ENCODE measurements at places on chromosomes 4 and X.

- no peak for DNase-seq
Measured at GRCh38 chr4:95394752-95395306, 153.9 kb downstream of the UNC5C start.

DNA sequence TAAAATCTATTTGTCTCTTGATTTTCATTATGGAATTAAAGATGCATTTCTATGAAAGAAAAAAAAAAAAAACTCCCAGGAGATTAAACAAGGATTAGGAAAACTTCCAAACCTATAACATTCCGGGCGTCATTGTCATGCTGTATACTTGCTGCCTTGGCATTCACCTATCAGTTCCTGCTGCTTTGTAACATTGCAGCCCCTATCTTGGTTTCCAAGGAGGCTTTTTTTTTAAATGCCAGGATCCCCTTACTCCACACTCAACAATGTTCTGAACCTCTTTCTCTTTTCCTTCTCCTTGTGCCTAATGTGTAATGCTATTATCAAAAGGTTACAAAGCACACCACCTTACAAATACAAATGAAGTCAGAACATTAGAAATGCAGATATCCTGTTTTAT is 20.5 kb upstream of the BEND4 start:
- DNase-seq = no peak

DNA sequence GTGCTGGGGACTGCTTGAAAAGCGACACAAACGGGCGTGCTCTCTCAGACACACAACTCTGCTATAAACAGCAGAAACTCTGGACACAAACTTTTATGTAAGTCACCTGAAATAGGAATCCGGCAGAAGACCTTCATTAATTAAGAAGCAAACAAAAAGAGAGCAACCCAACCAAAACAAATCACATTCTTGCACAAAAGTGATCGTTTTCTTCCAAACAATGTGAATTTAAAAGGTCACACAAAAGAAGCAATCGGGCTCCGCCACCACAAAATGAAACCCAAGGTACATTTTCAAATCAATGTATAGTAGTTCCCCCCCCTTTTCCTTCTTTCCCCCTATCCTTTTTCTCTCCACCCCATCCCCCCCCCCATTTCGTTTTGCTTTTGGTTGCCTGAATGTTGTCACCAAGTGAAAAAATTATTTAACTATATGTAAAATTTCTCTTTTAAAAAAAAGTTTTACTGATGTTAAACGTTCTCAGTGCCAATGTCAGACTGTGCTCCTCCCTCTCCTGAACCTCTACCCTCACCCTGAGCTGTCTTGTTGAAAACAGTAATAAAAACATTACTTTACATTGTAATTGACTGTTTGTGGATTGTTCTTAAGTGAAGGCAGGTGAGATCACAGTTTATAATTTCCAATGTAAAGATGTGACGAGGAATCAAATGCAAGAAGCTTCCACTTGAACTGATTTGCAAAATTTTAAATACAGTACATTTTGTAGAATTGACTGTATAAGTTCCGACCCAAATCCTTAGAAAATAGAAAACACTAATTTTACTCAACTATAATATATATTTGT is 2.4 kb downstream of the MAB21L2 start:
- no peak for DNase-seq

- no peak for DNase-seq
Measured at GRCh38 chrX:64580035-64580434, 184.8 kb upstream of the MTMR8 start.

DNA sequence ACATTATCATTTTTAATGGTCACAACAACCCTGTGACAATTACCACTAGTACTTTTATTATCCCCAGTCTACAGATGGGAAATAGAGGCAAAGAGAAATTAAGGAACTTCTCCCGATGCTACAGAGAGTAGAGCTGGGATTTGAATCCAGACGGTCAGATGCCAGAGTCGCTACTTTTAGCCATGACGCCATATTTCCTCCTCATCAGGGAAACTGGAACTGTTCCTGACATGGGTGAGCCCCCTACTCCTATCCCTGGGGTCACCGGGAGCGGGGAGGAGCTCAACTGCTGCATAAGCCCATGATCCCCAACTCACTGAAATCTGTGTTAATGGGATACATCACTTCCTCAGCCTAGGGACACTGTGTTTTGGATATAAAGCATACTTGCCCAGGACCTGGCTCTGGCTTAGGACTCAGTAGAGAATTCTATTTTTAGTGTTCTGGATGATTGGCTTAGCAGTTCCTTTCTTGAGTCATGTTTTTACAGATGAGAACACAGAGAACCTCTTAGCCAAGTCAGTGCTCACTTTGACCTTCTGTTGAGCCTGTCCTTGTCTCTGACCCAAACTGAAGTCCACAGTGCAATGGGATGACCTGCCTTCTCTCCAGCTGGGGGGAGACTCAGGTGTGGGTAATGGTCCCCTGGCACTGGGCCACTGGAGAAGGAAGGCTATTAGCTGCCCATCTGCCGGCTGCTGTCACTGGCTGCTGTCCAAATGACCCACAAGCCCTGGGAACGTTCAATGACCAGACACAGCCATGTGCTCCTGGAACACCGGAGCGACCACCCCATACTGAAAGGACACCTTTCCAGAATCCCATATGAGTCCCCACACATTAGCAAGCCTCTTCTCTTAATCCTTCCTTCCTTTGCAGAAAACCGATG is 90.8 kb upstream of the SHISA3 start:
- DNase-seq = no peak

GRCh38 chr4:161841759-161842158 is 322.0 kb downstream of the FSTL5 start:
- no peak for DNase-seq

- no peak for DNase-seq
Measured at GRCh38 chrX:147173594-147173993, 359.1 kb upstream of the CXorf51A start.

GRCh38 chr4:108052558-108053120 is 63.0 kb downstream of the HADH start:
- DNase-seq = no peak

DNA sequence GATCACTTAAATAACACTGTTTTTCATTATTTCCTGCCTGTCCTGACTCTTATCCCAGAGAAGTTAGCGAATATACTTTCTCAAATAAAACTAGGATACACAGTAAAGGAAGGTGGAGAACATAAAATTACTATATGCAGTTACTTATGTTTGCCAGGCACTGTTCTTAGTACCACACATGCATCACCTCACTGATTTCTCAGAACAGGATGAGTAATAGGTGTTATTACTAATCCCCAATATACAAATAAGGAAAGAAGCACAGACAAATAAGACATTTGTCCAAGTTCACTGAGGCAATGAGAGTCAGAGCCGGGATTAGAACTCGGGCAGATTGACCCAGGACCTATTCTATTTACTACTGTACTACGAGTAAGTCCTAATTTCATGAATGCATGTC is 91.7 kb downstream of the CORIN start:
- no peak for DNase-seq

DNA sequence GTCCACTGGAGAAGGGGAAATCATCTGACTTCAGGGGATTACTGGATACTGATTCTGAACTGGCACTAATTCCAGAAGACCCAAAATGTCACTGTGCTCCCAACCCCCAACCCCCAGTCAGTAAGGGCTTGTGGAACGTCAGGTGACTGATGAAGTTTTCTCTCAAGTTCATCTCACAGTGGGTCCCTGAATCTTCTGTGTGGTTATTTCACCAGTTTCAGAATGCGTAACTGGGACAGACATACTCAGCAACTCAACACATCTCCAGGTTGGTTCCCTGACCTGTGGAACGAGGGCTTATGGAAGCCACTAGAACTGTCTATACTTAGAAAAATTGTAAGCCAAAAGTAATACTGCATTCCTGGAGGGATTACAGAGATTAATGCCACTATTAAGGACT is 45.3 kb downstream of the DDX60L start:
- DNase-seq = no peak

DNA sequence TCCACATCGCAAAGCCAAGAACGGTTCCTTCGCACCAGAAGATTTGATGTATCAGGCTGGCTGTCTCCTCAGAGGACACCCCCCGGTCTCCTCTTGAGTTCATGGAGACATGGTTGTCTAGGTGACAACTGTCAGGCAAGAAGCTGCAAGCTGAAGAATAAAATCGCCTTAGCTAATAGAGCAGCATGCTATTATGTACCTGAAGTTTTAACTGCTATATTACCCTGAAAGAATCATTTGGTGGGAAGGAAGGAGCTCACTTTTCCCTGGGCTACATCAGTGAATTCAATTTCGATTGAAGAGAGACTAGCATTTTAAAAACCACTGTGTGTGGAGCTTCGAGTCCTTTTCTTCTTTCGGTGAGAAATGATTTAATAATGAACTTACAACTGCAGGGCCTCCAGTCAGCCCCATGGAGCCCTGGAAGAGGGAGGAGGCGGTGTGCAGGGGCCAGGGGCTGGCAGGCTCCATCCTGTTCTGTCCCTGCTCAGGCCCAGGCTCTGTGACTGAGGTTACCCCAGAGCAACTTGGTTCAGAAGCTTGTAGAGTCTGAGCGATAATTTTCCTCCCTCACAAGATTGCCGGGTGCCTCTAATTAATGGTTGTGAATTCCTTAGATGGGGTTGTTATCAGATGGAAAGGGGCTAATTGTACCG is 191.3 kb downstream of the MID1IP1 start:
- no peak for DNase-seq

DNA sequence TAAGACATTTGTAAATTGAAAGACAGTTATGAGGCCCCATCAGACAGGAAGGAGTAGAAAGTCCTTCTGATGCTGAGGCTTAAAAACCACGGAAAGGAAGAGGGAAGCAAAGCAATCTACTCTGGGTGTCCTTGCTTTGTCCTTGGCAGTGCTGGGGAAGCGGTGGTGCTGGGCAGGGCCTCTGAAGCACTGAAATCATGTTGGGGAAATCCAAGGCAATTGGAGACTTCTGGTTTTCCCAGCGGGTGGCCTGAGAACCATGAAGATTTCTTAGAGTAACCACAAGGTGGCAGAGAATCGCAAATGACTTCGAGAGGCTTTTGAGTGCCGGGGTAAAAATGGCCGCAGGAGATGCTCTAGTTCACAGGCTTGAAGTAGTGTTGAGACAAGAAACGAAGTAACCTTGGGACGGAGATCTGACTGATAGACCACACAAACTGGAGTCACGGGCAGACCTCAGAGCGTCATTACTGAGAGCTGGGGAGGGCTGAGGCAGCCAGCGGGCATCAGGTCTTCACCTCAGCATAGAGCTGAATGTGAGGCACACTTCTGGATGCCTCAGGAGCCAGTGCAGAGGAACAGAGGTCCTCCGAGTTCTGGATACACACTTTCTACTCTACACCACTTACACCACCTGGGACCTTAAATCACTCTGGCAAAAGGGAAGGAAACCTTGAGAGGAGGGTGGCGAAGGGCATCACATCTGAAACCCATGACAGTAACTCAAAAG is 130.7 kb upstream of the GPRIN3 start:
- DNase-seq = peak; percentile 22

- no peak for DNase-seq
Measured at GRCh38 chr4:56261027-56261426, 126.3 kb downstream of the AASDH start.

DNA sequence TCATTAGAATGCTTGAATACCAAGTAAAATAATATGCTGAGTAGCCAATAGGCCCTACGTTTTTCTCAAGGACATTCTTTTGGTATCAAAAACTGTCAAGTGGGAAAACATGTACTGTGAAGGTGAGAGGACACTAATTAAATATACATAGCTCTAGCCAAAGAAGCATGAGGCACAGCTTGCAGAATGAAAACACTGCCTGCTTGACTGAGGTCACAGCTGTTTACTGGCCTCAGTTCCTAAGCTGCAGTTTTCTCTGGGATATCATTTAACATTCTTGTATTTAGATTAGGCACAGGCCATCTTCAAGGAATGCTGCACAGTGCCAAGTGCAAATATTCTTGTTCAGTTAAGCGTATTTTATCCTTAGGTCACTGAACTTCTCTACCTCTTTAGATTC is 78.6 kb downstream of the NAP1L3 start:
- no peak for DNase-seq

DNA sequence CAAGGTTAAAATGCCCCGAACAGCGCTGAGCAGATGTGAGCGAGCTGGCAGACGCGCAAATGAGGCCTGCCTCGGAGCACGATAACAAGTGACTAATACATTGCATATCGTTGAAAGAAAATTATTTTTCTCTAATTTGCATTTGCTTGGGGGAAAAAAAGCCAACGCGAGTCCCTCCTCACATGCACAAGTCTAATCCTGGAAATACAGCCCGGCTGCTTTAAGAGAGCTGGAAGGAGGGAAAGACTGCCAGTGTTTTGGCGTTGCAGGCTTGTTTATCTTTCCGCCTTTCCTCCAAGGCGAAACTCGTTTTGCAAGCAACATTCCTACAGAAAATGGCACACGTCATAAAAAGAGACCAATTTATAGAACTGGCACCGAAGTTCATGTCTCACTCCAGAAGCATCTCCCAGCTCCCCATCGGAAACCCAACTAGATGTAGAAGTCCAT is 12.6 kb downstream of the BCOR start:
- peak; percentile 80 for DNase-seq

DNA sequence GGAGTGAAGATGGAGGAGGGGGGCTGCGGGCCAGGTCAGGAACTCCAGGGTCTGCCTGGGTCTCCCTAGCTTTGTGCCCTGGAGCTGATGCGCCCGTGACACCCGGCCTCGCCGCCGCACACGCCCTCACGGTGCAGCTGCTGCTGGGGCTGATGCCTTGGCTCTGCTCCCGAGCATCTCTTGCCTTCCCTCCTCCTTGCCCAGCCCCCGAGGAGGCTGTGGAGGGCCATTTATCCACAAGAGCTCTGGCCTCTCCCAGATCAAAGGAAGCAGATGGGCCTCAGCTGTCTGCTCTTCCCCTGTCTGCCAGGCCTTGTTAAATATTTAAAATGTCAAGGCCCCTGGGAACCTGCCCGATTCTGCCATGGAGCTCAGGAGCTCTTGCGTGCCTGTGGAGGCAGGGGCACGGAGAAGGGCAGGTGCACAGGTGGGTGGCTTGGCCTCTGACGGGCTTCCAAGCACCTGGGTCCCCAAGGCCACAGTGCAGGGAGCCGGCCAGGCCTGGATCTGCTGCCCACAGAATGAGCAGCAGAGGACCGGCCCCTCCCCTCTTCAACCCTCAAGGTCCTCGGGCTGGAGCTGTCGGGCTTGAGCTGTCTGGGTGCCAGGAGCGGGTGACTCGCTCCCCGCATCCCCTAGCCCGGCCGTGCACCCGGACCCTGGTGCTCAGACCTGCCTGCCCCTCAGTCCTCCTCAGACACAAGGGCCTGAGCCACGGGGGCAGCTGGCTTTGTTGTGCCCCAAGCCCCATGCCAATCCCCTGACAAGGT is 20.3 kb downstream of the ATP2B3 start:
- no peak for DNase-seq

DNA sequence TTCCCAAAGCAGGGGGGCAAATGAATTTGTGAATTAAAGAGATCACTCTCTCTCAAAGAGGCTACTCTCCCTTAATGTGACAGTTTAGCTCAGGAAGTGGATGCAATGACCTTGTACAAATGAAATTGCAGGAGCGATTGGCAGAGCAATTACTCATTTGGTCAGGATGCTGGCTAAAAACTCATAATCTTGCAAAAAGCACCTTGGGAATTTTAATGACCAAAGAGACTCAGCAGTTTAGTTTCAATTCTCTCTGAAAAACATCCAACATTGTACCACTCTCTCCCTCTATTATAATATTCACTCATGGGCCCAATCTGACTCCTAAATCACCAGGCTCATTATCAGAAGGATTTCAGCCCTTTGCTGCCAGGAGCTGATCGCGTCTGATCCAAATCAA is 26.1 kb downstream of the PDGFC start:
- DNase-seq = no peak

- no peak for DNase-seq
Measured at GRCh38 chr4:40648742-40649281, 19.1 kb upstream of the RBM47 start.

GRCh38 chr4:165199286-165199685 is 8.1 kb upstream of the KLHL2 start:
- no peak for DNase-seq

GRCh38 chrX:146854281-146854680 is 39.7 kb upstream of the CXorf51A start:
- no peak for DNase-seq
